ENCODE measurements at places on chromosomes 6 and 20.

GRCh38 chr6:112311950-112312547 lies 35.1 kb upstream of the RFPL4B start:
- DNase-seq = peak; percentile 31

- no peak for DNase-seq
Measured at GRCh38 chr6:168994956-168995355, 258.7 kb downstream of the THBS2 start.

DNA sequence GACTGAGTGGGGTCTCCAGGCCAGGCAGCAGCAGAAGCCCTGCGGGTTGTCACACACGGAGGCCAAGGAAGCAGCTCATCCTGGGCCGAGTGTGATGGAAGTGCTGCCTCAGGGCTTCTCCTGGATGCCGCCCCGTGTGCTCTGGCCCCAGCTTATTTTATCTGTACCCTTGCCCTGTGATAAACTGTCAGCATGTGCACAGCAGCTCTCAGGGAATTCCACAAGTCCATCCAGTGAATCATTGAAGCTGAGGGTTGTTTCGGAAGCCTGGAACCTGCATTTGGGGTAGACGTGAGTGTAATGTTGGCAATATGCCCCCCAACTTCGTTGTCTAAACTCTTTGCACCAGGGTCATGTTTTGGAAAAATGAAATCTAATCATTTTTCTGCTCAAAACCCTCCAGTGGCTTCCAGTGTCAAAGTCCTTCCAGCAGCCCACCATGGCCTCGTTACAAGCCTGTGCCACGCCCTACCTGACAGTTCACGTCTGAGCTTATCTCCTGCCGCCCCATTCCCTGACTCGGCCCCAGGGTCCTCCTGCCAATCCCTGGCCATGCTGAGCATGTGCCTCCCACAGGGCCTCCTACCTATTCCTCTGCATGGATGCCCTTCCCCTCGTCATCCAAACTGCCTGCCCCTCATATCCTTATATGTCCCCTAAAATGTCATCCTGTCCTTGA lies 168.1 kb upstream of the THBS2 start:
- no peak for DNase-seq

GRCh38 chr6:148878683-148879082 lies 131.9 kb downstream of the UST start:
- no peak for DNase-seq

- DNase-seq = no peak
Measured at GRCh38 chr6:18088419-18089296, 33.8 kb downstream of the NHLRC1 start.

DNA sequence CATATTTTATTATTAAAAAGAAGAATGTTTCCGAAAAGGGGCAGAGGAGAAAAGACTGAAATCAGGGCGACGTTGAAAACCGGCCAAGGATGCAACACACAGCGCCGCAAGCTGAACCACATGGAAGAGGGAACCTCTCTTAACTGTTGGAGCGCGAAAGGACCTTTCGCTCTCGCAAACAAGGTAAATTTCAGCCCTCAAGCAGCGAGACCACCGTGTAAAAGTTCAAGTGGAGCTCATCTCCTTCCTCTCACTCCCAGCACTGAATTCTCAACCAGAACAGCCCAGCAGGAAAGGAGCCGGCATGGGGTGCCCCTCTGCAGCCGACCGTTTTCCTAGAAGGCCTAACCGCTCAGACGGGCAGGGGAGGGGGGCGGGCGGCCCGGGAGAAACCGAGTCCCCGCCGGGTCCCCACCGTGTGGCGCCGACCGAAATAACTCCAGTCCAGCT lies 621 bp downstream of the GPR63 start:
- peak; percentile 5 for DNase-seq

DNA sequence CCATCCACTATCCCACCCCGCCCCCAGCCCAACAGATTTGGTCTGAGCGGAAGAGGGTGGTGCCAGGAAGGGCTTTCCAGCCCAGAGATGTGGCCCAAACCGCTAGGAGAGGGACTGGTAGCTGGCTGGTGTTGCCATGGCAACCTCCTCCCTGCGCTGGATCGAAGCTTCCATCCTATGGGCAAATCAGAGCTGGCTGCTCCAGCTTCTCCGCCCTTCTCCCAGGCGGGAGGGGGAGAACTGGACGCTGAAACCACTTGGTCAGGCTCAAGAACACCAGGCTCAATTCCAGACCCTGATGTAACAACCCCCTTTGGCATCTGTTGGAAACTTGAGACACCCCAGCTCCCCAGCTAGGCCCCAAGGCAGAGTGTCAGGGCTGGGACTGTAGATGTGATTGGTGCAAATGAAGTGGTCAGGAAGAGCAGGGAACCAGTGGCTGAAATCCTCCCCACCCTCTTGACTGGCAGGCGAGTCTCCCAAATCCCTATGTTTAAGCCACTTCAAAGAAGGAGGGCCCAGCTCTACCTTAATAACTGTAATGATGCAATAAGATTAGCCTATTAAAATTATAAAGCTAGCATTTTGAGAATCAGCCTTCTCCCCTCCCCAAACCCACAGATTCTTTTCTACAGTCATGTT lies 4.2 kb downstream of the RIMS4 start:
- peak; percentile 27 for DNase-seq

DNA sequence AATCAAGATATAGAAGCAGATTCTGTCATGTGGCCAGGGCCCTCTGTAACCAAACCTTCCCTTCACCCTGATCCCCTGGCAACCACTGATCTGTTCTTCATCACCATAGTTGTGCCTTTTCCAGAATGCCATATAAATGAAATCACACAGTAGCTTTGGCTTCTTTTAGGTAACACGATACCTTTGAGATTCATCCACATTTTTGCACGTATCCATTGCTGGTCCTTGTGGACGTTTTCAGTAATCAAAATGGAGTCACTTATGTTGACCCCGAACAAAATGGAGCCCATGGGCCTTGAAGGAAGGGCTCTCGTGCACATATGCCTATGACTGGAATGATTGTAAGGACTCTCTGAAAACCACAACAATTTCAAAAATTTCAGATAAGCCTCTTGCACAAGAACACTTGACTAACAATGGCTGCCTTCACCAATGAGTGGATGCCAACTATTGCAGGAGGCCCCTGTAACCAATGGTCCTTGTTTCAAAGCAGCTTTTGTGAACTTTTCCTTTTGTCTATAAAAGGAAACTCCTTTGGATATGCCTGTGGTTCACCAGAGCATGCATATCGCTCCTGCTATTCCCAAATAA lies 84.3 kb upstream of the RALY start:
- DNase-seq = peak; percentile 92

- DNase-seq = no peak
Measured at GRCh38 chr6:76275746-76276145, 203.3 kb upstream of the IMPG1 start.

DNA sequence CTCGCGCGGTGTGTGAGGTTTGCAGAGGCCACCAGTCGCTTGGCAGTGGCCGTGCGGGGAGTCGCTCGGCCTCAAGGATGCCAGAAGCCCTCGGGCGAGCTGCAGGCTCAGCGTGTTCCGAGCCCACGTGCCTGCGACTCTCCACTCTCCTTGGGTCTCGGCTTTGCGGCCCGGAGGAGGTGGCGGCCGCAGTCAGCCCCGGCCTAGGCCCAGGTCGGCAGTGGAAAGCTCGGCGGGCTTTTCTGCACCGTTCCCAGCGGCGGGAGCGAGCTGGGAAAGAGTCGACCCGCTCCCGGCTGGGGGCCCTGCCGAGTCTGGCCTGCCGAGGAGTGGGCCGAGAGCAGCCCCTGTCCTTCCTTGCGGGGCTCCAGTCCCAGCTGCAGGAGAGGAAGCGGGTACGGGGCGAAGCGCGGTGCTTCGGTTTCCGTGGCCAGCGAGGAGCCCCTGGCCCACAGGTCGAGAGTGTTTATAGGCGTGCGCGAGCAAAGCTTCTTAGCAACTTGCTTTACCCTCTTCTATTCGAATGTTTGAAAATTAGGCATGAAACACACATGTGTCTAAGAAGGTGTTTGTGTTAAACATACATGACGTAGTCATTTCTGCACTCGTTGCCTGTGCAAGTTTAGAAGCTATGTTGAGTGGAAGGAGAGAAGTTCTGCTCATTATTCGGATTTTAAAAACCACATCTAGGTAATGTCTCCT lies 5.6 kb downstream of the FOXC1 start:
- DNase-seq = no peak

GRCh38 chr6:53699462-53699861 lies 33.9 kb upstream of the KLHL31 start:
- no peak for DNase-seq
